Cardiac septum (tissue), 1 donor: ENCODE measurements at places on chromosomes 2 and 18.

GRCh38 chr2:72841462-72842125 is 15.8 kb upstream of the EXOC6B start:
- no peak for DNase-seq

DNA sequence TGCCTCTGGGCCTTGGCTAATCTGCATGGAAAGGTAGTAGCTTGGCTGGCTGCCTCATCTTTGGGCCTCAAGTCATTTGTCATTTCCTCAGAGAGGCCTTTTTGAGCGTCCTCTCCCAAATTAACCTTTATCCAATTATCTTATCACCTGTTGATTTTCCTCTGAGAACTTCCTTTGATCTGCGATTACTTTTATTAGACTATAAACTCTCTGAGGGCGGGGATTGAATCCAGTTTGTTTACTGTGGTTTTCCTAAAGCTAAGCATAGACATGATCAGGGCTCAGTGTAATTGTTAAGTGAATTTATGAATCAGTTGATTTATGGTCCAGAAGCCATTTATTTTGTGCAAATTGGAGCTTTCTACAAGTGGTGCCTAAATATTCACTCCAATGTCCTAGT is 7.5 kb downstream of the RPE start:
- DNase-seq = no peak

DNA sequence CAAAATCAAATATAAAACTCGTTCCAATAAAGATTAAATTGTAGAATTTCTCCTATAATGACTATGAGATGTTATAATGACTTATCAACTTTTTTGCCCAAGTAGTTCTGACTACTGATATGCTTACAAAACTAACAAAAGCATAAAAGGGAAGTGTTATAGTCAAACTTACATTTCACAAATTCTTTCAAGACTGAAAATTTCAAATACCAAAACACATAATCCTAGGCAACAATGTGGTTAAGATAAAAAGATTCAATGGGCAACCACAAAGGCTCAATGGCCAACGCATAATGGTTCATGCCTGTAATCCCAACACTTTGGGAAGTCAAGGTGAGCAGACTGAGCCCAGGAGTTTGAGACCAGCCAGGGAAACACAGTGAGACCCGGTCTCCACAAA is 135.7 kb downstream of the USP34 start:
- no peak for DNase-seq

DNA sequence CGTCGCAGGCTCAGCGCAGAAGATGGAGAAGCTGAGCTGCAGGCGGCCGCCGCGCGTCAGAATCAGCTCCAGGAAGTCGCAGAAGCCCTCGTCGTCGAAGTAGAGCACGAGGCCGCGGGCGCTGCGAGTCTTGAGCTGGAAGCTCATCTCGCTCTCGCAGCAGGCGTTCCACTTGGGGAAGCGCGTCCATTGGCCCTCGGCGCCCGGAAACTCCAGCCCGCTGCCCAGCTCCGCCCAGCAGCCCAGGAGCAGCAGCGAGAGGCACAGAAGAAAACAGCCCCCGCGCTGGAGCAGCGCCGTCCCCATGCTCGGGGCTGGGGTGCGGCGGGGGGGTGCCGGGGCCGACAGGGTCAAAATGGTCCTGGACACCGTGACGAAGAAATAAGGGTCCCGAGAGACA is 4.0 kb downstream of the NRXN1 start:
- no peak for DNase-seq

GRCh38 chr18:41974796-41975201 is 19.8 kb downstream of the PIK3C3 start:
- no peak for DNase-seq

DNA sequence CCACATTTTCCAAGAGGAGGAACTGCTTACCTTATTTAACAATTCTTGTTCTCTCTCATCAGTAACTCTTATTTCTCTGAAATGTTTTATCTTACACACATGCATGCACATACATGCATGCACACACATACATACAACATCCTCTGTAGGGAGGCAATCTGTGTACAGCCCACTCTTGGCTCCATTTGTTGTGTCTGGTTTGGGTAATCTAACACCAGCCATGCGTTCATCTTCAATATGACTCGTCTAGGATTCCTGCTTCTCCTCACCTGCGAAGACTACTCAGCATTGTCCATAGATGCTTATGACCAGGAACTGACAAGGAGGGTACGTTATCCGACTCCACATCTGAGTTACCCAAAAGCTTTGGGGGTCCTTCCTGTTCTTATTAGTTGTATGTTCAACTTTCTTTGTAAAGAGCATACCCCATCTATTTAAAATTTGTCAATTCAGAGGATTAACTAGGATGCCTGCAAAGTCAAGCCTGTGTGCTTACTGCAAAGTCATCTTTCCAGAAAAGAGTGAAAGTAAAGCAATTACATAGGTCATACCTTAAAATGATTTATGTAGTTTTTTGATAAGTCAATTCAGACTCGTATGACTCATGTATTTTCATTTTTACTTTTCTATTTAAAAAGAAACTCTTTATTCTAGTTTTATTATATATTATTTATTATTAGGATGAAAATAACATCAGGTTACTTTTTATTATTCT is 18.2 kb downstream of the LYPD6B start:
- DNase-seq = no peak

DNA sequence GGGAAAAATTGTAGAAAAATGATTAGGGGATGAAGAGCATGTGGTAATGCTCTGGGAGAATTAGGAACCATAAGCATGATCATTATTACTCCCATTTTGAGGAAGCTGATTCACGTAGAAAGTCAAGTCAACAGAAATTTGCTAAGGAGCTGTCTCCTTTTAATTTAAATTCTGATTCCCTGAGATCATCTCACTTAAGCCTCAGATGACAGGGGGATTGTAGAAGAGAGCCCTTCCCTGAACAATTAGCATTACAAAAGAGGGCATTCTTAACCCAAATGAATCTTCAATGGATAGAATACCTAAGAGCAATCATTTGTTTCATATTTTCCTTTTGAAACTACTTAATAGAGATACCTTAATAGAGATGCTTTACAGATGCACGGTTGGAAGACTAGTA is 267.9 kb downstream of the NYAP2 start:
- no peak for DNase-seq

DNA sequence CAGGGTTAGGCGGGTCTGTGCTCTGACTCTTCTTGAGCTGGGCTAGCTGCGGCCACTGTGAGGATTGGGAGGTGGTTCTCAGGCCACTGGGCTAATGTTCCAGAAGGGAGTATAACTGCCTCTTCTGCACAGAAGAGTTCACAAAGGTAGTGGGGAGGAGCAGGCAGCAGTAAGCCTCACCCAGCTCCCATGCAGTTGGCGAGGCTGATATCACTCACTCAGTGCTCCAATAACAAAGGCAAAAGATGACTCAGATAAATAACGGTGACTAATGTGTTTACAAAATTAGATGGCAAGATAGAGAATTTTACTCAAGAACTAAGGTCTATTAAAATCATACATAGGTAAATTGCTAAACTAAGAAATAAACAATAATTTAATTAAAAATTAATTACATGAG is 174.2 kb upstream of the TMEM200C start:
- DNase-seq = no peak

DNA sequence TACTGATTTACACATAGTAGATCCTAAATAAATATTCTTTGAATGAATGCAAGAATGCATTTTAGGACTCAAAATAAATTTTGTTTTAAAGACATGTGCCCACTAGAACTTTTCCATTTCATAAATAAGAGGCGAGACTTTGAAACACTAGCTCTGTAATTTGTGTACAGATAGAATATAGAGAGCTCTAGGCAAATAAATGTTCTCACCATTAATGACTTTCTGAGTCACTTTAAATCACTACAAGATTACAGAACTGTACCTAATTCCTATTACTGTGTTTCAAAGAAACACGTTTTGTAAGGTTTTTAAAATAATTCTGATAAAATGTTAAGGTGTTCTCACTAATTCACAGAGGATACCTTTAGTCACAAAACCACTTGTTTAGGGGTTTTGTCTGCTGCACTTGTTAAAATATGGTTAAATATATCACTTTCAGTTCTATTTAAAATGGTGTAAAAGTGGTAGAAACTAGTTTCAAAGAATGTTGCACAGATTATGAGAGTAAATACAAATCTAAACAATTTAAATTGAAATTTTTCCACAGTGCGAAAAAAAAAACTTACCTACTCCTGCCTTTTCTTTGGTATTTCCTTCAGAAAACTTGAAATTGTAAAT is 158.7 kb upstream of the ZC3H15 start:
- no peak for DNase-seq

- DNase-seq = no peak
Observed at GRCh38 chr18:24370120-24370519, 27.5 kb downstream of the OSBPL1A start.

DNA sequence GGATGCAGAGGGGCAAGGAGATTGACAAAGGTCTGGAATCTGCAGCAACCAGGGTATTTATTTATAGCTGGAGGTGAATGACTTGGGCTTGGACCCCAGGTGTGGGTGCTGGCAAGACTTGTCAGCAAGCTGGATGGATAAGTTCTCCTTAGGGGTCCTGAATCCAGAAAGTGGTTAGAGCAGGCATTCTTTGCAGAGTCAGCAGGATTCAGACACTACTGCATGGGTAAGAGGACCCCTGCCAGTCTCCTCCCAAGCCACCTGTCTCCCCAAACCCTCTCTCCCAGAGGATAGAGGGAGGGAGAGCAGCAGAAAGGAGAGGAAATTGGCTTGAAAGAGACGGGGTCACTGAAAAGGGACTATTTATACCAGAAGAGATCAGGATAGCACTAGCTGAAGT is 89.5 kb downstream of the VAPA start:
- DNase-seq = no peak

GRCh38 chr18:1916869-1917523 is 654.3 kb downstream of the METTL4 start:
- no peak for DNase-seq

DNA sequence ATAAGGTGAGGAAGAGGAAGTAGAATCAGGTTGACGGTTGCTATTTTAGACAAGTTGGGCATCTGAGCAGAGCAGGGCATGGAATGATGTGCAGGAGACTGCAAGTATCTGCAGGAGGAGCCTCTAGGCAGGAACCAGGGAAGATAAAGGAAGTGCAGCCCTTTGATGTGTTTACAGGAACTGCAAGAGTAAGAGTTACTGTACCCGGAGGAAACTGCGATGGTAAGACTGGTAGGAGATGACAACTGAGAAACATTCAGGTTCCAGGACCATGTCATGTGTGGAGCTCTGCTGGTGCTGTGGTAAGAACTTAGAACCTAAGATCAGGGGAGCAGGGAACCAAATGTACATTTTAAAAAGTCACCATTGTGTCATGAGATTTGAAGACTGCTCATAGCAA is 134.3 kb upstream of the STON1 start:
- DNase-seq = no peak

GRCh38 chr2:168147830-168148794 is 99.3 kb downstream of the STK39 start:
- no peak for DNase-seq
